ENCODE measurements at places on chromosomes 5 and 9.
A peak's percentile ranks its signal among the peaks of the same experiment; 100 is the strongest.

GRCh38 chr9:20980832-20981455 is 50.5 kb downstream of the HACD4 start:
- no peak for DNase-seq

DNA sequence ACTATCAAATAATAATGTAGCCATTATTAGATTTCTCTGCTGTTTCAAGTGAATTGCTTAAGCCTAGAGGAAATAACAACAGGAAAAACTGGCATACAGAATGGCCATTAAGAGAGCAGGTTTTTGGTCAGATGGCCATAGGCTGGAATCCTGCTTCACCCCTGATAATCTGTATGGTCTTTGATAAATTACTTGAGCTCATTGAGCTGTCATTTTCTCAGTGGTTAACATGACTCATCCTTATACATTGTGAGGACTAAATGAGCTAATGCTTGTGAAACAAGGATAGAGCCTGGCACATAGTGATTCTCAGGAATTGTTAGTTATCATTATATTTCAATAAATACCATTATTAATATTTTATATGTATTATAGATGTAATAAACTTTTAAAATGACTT is 516.5 kb downstream of the KIF4B start:
- DNase-seq: no peak

DNA sequence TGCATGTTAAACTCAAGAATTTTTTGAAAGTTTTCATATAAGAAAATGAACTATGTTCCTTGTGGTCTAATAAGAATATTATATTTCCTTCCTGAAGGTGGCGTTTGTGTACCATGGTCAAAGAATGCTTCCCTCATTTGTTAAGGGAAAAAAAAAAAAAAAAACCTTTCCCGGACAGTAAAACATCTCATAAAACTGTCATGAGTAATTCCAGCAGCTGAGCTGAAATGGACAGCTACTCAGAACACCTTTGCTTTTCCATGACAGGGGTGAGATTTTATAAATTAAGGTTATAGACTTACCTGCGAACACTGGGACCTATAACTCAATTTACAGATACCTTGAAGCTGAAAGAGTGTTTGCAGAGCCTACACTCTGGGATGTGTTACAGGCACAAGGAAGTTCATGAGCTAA is 113.2 kb upstream of the RANBP3L start:
- peak; percentile 36 for DNase-seq

DNA sequence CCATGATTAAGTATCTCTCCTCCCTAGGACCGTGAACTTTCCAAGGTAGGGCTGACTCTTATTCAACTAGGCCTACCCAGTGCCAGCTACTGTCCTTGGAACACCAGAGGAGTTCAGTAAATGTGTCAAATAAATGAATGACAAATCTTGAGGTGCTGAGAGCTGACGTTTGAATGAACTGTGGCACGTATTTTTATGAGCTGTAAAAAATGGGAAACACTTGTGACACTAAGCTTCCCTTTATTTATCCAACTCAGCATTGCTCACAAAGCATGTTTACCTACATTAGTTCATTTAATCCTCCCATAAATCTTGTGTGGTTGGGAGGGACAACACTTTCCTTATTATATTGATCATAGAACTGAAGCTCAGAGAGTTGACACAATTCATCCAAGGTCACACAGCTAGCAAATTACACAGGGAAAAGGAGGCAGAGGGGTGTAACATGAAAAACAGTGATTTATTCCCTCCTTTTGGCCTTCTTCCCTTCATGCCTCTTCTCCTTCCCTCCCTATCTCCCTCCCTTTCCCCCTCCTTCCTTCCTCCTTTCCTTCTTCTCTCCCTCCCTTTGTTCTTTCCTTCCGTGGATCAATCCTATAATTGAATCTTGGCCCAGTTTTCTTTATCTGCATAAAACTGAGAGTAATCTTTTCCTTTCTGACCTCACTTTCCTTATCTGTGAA is 412.6 kb downstream of the DMRT2 start:
- peak; percentile 71 for DNase-seq

GRCh38 chr5:168438349-168438748 is 47.9 kb upstream of the RARS1 start:
- no peak for DNase-seq

DNA sequence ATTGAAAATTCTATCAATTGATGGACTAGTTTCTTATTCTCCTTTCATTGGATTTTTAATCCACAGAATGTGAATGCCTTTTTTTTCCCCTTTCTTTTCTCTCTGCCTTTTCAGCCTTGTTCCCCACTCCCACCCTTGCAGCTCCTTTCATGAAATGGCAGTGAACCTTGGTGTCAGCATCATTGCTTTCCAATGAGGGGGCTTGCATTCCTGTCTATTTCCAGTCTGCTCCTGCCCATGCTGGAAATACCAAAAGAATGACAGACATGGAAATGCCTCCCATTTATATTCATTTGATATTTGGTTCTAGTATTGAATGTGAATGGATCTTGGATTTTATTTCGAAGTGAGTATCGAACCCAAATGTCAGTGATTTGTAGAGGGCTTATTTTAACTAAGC is 162.7 kb upstream of the SGCD start:
- DNase-seq: no peak
